EL (cell line): ENCODE measurements at places on chromosomes 4 and X.
A peak's percentile ranks its signal among the peaks of the same experiment; 100 is the strongest.

- no peak for DNase-seq
These were observed 27.1 kb downstream of the IGFBP7 start for GRCh38 chr4:57083090-57083489.

- no peak for DNase-seq
These were observed 1852.2 kb upstream of the IGFBP7 start for GRCh38 chr4:58962424-58962823.

DNA sequence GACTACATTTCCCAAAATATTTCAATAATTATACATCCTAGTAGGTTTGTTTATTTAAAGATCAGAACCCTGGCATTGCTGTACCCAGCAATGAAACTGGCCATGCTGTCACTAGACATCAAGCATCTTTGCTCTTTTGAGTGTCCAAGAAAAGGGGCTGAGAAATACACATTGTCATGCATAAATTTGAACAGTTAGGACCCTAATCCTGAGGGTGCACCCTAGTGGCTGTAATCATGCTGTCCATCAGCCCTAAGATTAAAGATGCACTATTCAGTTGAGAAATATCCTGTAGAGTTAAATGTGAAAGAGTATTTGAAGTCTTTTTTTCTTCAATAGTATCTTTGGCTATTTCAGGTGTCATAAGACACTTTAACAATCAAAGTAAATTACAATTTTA is 108.8 kb downstream of the NFKB1 start:
- DNase-seq = no peak

- DNase-seq = peak; percentile 75
These were observed 511.4 kb upstream of the DIPK2B start for GRCh38 chrX:45712067-45712466.

DNA sequence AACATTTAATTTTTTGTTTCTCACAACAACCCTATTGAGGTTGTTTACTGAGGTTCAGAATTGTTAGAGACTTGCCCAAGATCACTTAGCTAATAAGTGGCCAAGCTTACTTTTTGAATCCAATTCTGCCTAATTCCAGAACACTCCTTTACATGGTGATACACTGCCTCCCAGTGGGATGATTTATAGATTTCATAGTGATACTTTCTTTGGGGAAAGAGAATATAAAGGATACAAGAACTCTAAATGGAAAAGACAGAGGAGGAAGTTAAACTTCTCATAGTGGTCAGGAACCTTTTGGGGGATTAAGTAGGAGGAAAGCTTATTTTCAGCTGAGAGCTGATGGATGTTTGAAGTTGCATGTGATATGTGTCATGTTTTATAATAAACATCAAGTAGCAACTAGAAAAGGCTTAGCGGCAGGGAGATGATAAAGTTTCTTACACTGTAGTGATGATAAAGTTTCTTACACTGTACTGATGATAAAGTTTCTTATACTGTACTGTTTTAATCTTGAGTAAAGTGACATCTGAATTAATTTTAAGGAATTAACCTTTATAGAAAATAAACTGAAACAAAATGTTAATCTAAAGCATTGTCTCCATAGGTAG is 15.3 kb downstream of the STAG2 start:
- peak; percentile 36 for DNase-seq

GRCh38 chr4:170087163-170087700 is 2.5 kb downstream of the AADAT start:
- DNase-seq = no peak

DNA sequence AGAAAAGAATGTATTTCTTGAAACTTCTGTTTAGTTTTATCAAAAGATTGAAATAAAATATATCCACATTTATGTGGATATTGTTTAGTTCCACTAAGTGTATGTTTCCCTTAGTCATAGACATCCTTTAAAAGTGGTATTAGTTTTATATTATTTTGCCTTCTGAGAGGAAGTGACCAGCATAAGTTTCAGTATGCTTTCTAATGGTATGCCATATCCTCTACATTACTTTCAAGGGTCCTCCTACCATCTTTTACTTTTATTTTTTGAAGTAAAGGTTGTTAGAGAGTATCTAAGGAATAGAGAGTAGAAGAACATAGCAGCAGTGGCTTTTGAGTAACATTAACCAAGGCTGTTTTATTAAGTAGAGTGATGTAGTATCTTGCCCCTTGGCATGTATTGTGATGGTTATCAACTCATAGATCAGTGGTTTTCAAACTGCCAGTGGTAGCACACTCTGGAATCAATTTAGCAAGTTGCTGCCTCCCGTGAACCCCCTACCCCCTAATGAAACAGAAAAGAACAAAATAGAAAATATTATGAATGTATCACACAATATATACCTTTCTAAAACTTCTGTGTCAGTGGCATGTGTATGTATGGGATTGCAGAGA is 44.8 kb downstream of the RBPJ start:
- DNase-seq = no peak

DNA sequence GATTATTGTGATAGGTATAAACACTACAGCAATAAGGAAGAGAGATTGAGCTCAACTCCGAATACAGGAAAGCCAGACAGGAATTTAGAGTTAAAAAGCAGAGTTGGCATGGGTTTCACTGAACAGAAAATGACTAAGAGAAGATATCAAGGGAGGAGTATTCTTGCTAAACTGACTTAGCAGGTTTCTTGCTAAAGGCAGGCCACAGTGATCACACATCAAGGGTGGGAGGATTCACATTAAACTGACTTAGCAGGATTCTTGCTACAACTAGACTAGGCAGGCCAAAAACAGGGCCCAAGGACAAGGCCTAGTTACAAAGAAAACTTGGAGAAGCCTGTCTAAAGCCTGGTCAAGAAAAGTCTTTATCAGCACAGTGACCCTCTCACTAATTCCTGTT is 195.1 kb downstream of the MAGEB5 start:
- no peak for DNase-seq

DNA sequence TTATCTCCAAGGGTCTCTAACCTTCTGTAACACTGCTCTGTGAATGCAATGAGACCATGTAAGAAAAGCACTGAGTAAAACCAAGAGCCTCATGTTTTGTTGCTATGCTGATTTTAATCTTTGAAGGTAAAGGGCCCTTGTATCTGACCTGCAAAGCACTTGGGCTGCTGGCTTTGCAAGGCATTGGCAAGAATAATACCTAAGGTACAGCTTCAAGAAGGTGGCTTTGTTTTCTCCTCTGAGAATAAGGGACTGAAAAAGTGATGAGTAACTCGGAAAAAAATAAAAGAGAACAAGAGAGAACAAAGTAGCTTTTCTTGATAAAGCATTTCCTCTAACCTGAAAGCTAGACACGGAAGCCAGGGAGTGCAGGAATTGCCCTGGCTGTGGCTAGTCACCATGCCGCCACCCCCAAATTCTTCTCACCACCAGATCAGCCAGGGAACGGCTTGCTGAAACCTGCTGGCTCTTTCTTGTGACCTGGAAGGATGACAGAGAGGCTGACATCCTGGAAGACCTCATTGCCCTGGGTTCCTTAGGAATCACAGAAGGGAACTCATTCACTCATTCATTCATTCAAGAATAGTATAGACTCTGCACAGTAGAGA is 41.8 kb upstream of the HS3ST1 start:
- DNase-seq = no peak

- peak; percentile 61 for DNase-seq
These were observed at the start of gene NDUFC1 for GRCh38 chr4:139301821-139302611. Gene NDUFC1, minus strand, starts transcription at chr4:139302477. Its CDS starts 6,679 bp downstream, at chr4:139295798.

- DNase-seq = peak; percentile 36
These were observed 7.0 kb downstream of the TNIP3 start for GRCh38 chr4:121156822-121157769.

- DNase-seq = no peak
These were observed 71.5 kb downstream of the TMEM47 start for GRCh38 chrX:34585561-34585960.

DNA sequence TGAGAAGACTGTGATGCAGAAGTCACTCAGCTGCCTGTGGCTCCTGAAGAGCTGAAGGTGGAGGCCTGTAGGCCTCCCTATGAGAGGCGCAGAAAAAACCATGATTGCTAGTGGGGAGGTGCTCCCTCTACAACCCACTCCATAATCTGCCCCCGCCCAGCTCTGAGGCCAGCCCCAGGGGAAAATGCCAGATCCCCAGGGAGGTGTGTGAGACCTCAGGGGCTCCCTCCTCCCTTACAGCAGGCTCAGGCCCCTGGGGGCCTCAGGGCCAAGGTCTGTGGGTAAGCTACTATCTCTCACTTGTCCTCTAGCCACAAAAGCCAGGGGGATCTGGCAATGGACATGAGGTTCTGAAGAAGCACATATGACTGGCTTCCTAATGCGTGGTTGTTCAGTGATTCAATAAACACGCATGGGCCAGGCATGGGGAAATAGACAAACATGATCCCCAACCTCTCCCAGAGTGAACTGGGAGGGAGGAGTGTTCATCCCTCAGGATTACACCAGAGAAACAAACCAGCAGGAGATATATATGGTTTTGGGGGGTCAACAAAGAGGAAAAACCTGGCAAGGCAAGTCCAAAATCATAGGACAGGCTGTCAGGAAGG is 51.0 kb upstream of the MTM1 start:
- no peak for DNase-seq

GRCh38 chr4:16365036-16365569 is 138.8 kb upstream of the TAPT1 start:
- no peak for DNase-seq

GRCh38 chrX:119684916-119685224 is 8.1 kb downstream of the SEPTIN6 start:
- no peak for DNase-seq

DNA sequence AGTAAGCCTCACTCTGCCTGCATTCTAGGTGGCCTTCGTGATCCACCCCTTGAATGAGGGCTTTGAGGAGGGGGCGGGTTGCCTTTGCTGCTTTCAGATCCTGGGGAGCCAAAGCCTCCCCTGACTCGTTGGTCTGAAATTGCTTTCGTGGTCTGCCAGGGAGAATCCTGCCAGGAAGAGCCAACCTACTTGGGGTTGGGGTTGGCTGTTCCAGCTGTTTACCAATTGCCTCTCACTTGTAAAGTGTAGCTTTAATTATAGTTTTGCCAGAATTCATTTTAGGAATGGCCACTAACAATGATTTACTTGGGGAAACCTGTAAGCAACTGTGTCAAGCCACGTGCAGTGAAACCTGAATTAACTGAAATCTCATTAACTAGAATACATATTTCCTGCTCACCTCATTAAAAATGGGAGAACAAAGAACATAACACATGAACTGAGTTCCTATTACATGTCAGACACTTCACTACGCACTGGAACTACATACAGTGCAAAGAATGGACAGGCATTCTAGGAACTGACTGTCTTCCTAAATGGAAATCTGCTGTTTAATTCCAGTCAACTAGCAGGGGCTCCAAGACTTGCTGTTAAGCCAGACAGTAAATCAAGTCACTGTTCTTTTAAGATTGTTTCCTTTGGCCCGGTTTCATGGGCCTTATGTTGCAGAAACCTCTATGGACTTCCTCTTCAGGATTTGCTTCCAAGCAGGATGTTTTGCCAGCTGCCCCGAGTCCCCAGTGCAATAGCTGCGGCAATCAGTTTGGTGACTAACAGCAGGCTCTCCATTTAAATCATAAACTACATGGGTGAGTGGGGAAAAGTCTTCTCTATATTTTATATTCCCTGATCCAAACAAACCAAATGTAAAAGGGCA is 16.4 kb upstream of the NKRF start:
- DNase-seq = peak; percentile 56

DNA sequence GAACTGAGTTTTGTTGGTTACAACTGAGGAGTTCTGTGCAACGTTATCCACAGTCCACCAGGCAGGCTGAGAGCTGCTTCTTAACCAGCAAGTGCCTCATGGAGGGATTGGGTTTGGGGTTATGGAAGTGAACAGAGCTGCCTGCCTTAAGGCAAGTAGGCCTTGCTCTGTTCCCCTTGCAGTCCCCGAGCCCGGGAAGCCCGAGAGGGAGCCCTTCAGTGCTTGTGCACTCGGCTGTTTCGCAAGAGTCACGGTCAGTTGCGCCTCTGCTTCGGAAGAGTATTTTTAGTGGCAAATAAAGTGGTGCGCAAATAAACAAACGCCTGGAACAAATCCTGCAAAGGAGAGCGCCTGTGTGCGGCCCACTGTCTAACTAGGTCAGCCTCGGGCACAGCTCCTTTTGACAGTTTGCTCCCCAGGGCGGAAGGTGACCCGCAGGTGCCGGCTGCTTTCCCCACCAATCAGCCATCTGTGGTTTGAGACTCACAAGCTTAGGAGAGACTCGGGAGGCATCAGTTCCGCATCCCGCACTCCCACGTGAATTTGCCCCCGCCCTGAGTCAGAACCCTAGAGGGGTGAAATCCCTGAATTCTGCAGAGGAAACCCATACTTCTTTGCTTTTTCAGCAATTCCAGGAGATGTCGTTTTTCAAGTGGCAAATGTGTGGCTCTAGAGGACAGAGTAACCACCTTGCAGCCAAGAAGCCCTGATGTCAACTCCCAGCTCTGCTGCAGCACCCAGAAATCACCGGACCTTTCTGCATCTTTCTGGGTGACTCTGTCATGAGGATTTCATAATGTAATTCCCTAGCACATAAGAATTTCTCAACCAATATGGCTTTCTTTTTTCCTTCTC is 56.8 kb downstream of the LGI2 start:
- DNase-seq = peak; percentile 40

- no peak for DNase-seq
These were observed 141.5 kb upstream of the SMAD1 start for GRCh38 chr4:145340071-145340675.

- no peak for DNase-seq
These were observed 538.2 kb downstream of the INPP4B start for GRCh38 chr4:142307857-142308256.

GRCh38 chr4:6517171-6517570 is 44.8 kb upstream of the PPP2R2C start:
- no peak for DNase-seq

DNA sequence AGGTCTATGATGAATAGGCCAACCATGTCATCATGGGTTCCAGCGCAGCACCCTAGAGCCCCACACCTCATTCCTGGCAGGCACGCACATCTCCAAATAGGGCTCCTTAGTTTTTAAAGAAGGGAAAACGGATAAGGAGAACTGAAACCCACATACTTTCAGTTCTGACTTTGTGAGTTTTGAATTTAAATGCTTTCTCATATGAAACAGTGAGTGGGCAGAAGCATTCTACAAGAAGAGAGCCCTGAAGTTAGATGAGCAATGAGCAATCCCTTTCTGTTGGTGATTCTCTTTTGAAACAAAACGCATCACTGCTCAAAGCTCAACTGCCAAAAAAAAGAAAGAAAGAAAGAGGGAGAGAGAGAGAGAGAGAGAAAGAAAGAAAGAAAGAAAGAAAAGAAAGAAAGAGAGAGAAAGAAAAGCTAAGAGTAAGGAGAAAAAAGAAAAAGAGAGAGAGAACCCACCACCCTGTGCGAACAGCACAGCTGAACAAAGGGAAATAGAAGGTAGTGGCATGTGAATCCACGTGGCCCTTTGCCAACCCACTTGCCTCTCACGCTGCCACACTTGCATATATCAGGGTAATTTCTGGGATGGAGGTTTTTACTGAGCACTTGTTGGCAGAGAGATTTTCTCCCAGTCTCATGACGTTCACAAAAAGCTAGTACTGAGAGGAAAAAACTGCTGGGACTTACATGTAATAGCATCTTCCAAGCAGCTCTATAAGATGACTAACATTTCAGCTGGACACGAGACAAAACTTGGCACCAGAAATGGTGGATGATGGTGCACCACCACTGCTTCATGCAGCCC is 31.0 kb downstream of the TMSB4X start:
- no peak for DNase-seq

GRCh38 chr4:1042352-1043055 is 31.1 kb downstream of the FGFRL1 start:
- DNase-seq = no peak

- no peak for DNase-seq
These were observed 12.9 kb upstream of the WDR17 start for GRCh38 chr4:176052744-176053143.

- DNase-seq = no peak
These were observed 1511.1 kb downstream of the TECRL start for GRCh38 chr4:62898115-62898514.
